A375 (cell line): ENCODE measurements at places on chromosomes 1 and 21. TPM values are rescaled to one million over a fixed set of nuclear protein-coding genes. Genes with fewer than 3 reads are reported as not detected.

LHX8 gene
- total RNA-seq = 1.3 and 2.3 TPM in 2 replicates

PGLYRP4 gene
- total RNA-seq = not detected in 2 replicates

FAM72A gene
- total RNA-seq = 17.9 and 21.3 TPM in 2 replicates

TEDDM1 gene
- total RNA-seq = not detected in 2 replicates

C1orf198 gene
- 20.0 and 25.3 TPM in 2 replicates for total RNA-seq

THEM5 gene
- not detected in 2 replicates for total RNA-seq

SLFNL1 gene
- total RNA-seq = 0.21 TPM in 1 of 2 replicates, not detected in the other

SORT1 gene
- 5.1 and 5.4 TPM in 2 replicates for total RNA-seq

CYP2J2 gene
- 0.60 and 0.61 TPM in 2 replicates for total RNA-seq

RGS1 gene
- total RNA-seq = not detected in 2 replicates

WNT2B gene
- 1.0 and 1.6 TPM in 2 replicates for total RNA-seq

LPGAT1 gene
- 37.0 and 50.2 TPM in 2 replicates for total RNA-seq

IRF6 gene
- 0.03 and 0.04 TPM in 2 replicates for total RNA-seq

CSMD2 gene
- 0.60 and 0.90 TPM in 2 replicates for total RNA-seq
